Activated T-helper 1 cell treated with anti-CD3 and anti-CD28 coated beads, Interleukin-2, amount 50 U/mL, for 16 hours (primary cell): ENCODE measurements at places on chromosomes 16 and 17.

DNA sequence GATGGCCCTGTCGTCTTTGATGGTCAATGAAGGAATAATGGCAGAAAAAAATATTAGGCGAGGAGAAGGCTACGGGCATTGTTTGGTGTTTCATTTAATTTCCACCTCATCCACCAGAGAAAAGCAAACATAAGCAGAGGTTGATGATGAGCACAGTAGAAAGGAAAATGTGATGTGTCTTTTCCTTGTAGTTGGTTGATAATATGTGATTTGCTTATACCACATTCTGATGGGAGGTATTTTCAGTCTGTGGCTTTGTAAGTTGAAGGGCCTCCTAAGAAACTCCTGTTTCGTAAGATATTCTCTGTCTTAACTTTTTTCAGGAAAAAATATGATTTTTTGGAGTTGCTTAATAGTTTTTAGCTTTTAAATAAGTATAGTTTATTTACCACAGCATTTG, 215.7 kb downstream of the PRKCA start:
- DNase-seq = no peak

DNA sequence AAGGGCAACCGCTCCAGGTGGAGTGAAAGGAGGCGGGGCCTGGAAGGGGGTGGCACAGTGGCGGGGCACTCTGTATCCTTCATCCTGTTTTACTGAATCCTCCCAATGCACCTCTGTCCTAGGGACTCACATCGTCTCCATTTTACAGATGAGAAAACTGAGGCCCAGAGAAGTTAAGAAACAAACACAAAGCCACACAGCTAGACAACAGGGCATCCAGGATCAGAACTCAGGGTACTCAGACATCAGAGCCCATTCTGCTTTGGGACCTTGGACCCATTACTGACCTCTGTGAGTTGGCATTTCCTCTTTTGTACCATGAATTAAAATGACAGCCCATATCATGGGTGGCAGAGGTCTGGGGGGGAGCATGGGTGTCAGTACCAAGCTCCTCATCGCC, 129.2 kb downstream of the CPPED1 start:
- no peak for DNase-seq

- DNase-seq = peak; percentile 67
Measured at GRCh38 chr16:67928561-67929364, 2.9 kb downstream of the CTRL start.

- DNase-seq = no peak
Measured at GRCh38 chr17:13671771-13672170, 70.0 kb upstream of the HS3ST3A1 start.

DNA sequence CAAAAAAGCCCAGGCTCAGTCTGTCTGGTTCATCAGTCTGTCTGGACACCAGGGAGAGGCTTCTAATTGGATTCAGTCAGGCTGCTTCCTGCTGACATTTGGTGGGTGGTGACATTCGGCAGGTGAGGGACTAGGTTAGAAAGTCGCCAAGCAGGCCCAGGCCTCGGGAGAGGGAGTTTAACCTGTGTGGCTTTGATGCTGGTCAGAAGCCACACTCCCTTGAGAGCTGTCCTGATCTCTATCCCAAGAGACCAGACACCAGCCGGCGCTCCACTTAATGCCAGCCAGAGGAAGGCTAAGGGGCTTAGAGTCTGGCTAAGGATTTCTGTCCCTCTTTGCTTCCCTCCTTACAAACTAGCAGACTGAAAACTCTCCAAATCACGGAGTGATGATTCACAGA, 135.0 kb downstream of the GSG1L start:
- DNase-seq = no peak

- DNase-seq = no peak
Measured at GRCh38 chr17:66687570-66688284, 147.2 kb upstream of the CACNG5 start.

- DNase-seq = no peak
Measured at GRCh38 chr17:74531231-74531761, at the start of gene CD300LB. Gene CD300LB (minus strand): TSS chr17:74531475. CDS start chr17:74531350, 125 bp downstream.

- peak; percentile 38 for DNase-seq
Measured at GRCh38 chr16:88561485-88562359, 8.5 kb upstream of the ZC3H18 start.

GRCh38 chr17:333626-334396, 18.8 kb downstream of the RPH3AL start:
- no peak for DNase-seq

DNA sequence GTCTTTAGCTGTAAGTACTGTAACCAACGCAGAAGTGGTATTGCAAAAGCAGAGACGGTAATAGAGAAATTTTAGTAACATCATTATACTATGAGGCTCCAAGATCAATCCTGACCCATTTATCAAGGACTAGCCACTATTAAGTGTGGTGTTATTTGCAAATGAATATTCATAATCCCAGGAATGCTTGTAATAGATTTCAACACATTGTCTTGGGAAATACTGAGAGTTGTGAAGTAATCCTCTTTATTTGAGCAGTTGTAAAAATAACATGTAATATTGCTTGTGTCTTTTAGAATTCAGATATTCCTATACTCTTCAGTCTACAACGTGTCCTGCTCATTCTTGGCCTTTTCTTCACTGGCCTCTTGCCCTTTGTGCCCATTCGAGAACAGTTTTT, 46.4 kb downstream of the GDPD1 start:
- no peak for DNase-seq

DNA sequence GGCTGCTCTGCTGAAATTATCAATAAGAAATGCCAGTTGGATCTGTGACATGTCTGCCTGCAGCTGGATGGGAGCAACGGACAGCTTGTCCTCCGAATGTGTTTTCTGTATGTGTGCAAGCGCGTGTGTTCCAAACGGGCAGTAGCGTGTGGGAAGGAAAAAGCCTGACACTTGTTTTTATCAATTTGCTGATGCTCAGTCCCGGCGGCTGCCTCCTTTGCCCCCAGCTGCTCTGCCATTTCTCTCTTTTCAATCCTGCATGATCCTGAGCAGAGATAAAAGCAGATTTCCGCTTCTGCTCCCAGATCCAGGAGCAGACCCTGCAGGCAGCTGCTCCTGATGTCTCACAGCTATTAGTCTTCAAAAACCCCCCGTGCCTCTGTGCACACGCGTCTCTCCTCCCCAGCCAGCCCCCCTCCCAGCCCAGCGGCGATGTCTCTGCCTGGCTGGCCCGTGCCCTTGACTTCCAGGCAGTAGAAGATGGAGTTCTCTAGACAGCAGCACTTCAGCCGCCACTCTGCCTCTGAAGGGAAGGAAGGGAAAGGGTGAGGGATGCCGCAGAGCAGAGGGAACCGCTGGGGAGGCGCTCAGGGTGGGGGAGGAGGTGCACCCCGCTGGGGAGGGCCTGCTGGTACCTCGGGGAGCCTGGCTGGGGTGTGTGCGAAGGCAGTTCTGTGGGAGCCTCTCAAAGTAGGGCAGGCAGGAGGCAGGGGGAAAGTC, 4.1 kb downstream of the PRCD start:
- DNase-seq = no peak

GRCh38 chr16:54407596-54407995, 121.0 kb upstream of the IRX3 start:
- DNase-seq = no peak

DNA sequence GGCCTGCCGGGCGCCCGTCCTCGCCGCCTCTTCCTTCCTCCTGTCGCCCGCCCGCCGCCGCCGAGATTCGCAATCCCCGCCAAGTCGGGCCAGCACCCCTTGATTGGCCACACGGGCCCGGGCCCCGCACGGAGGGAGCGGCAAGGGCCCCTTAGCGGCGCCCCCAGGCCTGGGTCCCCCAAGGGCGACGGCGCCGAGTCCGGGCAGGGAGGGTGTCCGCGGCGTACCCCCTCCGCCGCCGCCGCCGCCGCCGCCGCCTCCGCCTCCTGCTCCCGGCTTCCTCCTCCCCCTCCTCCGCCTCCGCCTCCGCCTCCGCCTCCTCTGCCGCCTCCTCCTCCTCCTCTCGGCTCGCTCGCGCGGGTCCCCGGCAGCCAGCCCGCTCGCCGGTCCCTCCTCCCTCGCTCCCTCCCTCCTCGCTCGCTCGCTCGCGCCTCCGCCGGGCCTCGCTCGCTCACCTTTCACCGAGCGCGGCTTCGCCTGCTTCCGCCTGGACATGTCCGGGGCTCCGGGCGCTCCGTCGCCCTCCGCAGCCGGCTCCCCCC, 561 bp downstream of the ZNF423 start:
- peak; percentile 44 for DNase-seq

- no peak for DNase-seq
Measured at GRCh38 chr17:41739661-41740352, 5.4 kb upstream of the HAP1 start.

GRCh38 chr16:15051387-15051951, 4.4 kb downstream of the NTAN1 start:
- no peak for DNase-seq

GRCh38 chr16:3800477-3801270, 79.8 kb downstream of the CREBBP start:
- no peak for DNase-seq

DNA sequence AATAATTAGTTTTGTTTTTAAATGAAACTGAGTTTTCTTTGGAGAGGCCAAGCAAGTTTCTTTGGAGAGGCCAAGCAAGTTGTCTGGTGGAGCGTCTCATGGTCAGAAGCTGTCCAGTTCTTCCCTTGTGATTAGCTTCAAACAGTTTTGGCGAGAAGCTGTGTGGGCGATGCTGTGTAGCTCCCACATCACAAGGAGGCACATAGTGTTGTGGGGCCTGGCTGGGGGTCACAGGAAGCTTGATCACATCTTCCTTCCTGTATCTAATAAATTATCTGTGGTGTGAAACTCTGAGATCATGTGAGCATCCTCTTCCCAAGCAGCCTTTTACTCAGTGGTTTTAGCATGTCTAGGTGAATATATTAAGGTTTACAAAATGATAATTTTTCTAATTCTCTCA, 33.9 kb downstream of the SPECC1 start:
- DNase-seq = no peak

DNA sequence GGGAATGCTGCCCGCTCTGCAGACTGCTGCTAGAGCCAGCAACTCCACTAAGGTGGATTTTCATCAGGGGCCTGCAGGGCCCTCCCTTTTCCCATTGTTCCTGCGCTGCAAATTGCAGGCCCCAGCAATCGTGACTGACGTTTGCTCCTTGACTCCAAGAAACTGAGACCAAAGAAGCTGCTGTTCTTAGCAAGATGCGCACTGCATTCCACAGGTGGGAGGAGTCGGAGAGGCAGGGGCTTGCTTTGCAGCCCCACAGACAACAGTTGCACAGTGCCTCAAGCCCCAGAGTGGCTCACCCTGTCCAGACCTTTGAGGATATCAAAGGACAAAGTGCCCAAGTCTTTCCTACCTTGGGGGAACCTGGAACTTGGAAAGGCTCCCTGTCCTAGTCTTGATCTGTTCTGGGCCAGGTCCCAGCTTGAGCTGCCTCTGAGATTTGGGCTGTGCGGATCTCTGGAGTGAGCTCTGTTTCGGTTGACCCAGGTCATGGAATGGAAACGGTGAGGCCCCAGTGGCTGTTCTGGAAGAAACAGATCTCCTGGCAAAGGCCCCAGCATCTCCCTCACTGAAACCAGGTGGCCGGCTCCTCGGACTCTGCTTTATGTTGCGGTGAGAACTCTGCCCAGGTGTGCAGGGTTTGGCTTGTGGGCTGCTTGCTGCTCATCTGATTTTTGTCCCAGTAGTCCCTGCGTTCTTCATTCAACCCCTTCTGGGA, 24.9 kb downstream of the PLCD3 start:
- no peak for DNase-seq

DNA sequence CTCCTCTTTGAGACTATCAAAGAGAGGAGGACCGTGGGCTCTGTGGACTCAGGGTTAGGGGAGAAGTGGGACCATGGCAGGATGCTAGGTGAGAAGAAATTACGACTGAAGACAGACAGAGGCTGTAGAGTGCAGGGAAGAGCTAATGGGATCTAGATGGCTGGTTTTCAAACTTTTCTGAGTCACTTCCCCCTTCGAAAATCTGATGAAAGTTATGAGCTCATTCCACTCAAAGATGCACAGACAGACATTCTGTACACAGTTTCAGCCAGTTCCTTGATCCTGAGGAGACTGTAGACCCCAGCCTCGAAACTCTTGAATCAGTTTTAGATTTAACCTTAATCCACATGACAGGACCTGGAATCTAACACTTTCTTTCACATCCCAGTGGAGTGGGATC, 40.7 kb downstream of the RGS9 start:
- no peak for DNase-seq

DNA sequence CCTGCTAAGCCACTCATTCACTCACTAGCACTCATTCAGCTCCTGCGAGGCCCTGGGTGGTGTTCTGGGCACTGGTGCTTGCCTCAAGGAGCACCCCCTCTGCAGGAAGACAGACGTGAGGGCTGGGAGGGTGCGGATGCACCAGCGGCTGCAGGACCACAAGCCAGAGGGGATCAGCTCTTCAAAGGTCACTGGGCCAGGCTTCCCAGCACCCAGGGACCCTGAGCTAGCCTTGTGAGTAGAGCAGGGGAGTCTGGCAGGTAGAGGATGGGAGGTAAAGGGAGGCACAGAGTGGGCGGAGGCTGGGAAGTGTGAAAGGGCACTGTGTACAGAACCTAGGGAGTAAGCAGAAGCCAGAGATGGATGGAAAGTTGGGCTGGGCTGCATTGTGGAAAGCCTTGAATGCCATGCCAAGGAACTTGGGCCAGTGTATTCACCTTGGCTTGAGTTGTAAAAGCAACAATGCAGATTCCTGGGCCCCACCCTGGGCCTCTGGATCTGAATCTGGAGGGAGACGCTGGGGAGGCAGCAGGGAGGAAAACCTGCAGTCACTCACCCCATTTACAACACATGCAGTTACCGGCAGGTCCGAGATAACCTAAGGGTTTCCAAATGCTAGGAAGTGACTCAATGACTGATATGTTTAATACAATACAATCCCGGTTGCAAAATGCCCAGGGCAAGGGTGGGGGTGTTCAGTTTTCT, 1.7 kb downstream of the IL4R start:
- DNase-seq = no peak

DNA sequence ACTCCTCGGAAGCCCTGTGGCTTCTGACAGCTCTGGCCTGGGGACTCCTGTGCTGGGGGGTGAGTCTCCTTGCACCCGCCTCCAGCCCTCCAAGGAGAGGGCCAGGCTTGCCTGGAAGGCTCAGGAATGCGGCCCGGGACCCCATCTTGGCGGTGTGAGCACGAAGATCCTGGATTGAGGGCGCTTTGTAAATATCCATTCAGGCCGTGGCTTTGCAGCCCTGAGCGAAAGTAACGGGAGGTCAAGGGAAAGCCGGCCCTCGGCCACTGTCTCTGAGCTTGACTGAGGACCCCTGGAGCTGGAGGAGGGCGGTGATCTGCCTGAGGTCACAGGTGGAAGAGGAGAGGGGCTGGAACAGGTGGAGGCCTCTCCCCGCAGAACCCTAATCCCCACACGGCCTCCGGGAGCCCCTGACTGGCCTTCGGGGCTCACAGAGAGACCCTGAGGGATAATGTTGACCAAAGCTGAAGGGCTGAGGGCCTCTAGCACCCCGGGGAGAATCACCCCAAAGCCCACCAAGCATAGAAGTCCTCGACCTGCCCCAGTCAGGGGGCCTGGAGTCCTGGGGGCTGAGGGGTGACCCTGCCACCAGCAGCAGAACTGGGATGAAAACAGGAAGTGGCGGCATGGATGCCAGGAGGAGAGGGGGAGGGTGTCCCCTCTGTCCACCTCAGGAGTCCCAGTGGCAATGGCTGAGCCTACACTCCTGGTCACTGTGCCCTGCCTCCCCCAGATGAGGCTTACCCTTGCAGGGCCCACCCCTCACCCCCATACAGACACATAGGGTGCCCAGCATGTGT, 8.3 kb upstream of the RASD1 start:
- DNase-seq = no peak
